HCT116 (cell line): ENCODE measurements at places on chromosomes 1 and 21. TPM values are rescaled to one million over a fixed set of nuclear protein-coding genes. Genes with fewer than 3 reads are reported as not detected.
A peak's percentile ranks its signal among the peaks of the same experiment; 100 is the strongest.

CDCA8 gene
- total RNA-seq = 51.7 TPM

CCDC30 gene
- total RNA-seq = 2.0 TPM

GRCh38 chr1:203273869-203274602 is 31.3 kb upstream of the BTG2 start:
- no peaks in the 10 kb centered on the region for H3K36me3 ChIP-seq
- no peaks in the 10 kb centered on the region for H3K27me3 ChIP-seq
- no peak for DNase-seq
- peaks cover 23% of the 10 kb centered on the region for H3K4me1 ChIP-seq
- no peak overlapping the region for H3K27ac ChIP-seq

- DNase-seq = no peak
- H3K36me3 ChIP-seq = no peaks in the 10 kb centered on the region
- no peaks in the 10 kb centered on the region for H3K27me3 ChIP-seq
- H3K4me1 ChIP-seq = no peaks in the 10 kb centered on the region
- no peak overlapping the region for H3K27ac ChIP-seq
- no peak overlapping the region for H3K4me3 ChIP-seq
Measured at GRCh38 chr1:96159379-96159778, 562.2 kb upstream of the PTBP2 start.

GRCh38 chr1:64598100-64598571 is 128.2 kb downstream of the CACHD1 start:
- no peaks in the 10 kb centered on the region for H3K36me3 ChIP-seq
- no peak overlapping the region for H3K4me3 ChIP-seq
- H3K27ac ChIP-seq = no peak overlapping the region

GRCh38 chr1:223713546-223714420 is 1.4 kb downstream of the CAPN2 start:
- DNase-seq = peak; percentile 66
- H3K4me3 ChIP-seq = peak overlapping the region; percentile 81
- H3K4me1 ChIP-seq = peaks cover 52% of the 10 kb centered on the region
- peaks cover 26% of the 10 kb centered on the region for H3K36me3 ChIP-seq
- H3K27ac ChIP-seq = peak overlapping the region; percentile 96

- H3K36me3 ChIP-seq = no peaks in the 10 kb centered on the region
- H3K4me1 ChIP-seq = no peaks in the 10 kb centered on the region
- no peaks in the 10 kb centered on the region for H3K27me3 ChIP-seq
- no peak overlapping the region for H3K27ac ChIP-seq
- no peak overlapping the region for H3K4me3 ChIP-seq
- DNase-seq = no peak
Measured at GRCh38 chr1:61184040-61184713, 101.8 kb downstream of the NFIA start.

- H3K4me1 ChIP-seq = peaks cover 13% of the 10 kb centered on the region
Measured at GRCh38 chr1:200660719-200661118, 9.0 kb downstream of the DDX59 start.

- no peak overlapping the region for H3K4me3 ChIP-seq
- no peak for DNase-seq
- no peak overlapping the region for H3K27ac ChIP-seq
- no peaks in the 10 kb centered on the region for H3K4me1 ChIP-seq
- H3K27me3 ChIP-seq = no peaks in the 10 kb centered on the region
- peaks cover 27% of the 10 kb centered on the region for H3K36me3 ChIP-seq
Measured at GRCh38 chr1:93358293-93358692, 12.6 kb downstream of the DR1 start.

GRCh38 chr1:28601696-28602095 is 9.6 kb downstream of the RAB42 start:
- H3K27me3 ChIP-seq = no peaks in the 10 kb centered on the region
- H3K4me3 ChIP-seq = peak overlapping the region; percentile 31
- H3K36me3 ChIP-seq = peaks cover 8% of the 10 kb centered on the region
- peaks cover 17% of the 10 kb centered on the region for H3K4me1 ChIP-seq
- peak overlapping the region; percentile 57 for H3K27ac ChIP-seq

GRCh38 chr1:21175324-21175669 is 1.4 kb downstream of the EIF4G3 start:
- 0 out of 2 replicates have a peak, but pooled peaks cover 3% of the 10 kb centered on the region for H3K36me3 ChIP-seq
- H3K27ac ChIP-seq = peak overlapping the region; percentile 78; the same call in 1 of the 2 replicates
- peak overlapping the region; percentile 94 for H3K4me3 ChIP-seq

DNA sequence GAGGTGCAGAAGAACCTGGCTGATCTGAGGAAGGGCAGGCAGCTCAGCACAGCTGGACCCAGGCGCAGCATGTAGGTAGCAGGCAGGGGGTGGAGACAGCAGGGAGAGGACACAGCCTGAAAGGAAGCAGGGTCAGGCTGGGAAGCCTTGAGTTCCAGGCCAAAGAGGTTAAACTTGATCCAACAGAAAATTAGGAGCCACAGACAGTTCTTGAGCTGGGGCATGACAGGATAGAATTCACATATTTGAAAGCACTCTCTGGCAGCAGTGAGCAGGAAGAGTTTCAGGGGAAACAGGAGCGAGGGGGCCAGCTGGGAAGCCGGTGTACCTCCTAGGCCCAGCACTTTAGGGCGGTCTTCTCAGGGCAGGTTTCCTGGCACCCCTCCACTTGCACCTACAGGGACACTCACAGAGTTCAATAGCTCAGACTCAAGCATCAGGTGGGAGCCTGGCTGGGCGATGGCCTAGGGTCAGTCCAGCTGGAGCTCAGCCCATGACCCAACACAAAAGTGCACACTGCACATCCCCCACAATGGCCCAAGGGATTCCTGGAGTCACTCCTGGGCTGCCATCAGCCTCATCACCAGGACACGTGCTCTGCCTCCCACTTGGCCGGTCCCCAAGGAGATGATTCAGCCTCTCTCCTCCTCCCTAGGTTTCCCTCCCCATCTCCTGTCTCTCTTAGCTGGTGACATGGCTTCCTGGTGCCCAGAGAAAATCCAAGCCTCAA is 22.7 kb downstream of the MATN1 start:
- no peaks in the 10 kb centered on the region for H3K27me3 ChIP-seq
- DNase-seq = no peak
- no peaks in the 10 kb centered on the region for H3K36me3 ChIP-seq
- H3K4me1 ChIP-seq = peaks cover 3% of the 10 kb centered on the region; the same call in 1 of the 2 replicates
- H3K27ac ChIP-seq = no peak overlapping the region

GRCh38 chr1:64882574-64883255 is 83.6 kb downstream of the JAK1 start:
- no peak overlapping the region for H3K27ac ChIP-seq
- DNase-seq = no peak
- H3K27me3 ChIP-seq = no peaks in the 10 kb centered on the region
- H3K36me3 ChIP-seq = no peaks in the 10 kb centered on the region
- H3K4me3 ChIP-seq = no peak overlapping the region
